ENCODE measurements at places on chromosomes 2 and 18.

- no peak for DNase-seq
These were observed 20.4 kb upstream of the PAPOLG start for GRCh38 chr2:60735496-60736250.

DNA sequence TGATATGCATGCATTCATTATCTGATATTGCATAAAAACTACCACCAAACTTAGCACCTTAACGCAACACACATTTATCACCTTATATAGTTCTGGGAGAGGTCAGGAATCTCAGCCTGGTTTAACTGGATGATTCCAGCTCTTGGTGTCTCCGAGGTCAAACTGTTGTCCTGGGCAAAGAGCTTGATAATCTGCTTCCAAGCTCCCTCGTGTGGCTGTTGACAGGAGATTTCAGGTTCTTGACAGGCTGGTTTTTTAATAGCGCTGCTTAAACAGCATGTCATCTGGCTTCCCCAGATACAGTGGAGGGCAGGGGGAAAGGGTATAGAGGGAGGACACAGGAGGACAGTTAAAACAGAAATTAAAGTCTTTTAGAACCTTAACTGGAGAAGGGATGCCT, 785.0 kb downstream of the CNTNAP5 start:
- DNase-seq = no peak

GRCh38 chr18:13054336-13054735, 63.2 kb downstream of the CEP192 start:
- no peak for DNase-seq

DNA sequence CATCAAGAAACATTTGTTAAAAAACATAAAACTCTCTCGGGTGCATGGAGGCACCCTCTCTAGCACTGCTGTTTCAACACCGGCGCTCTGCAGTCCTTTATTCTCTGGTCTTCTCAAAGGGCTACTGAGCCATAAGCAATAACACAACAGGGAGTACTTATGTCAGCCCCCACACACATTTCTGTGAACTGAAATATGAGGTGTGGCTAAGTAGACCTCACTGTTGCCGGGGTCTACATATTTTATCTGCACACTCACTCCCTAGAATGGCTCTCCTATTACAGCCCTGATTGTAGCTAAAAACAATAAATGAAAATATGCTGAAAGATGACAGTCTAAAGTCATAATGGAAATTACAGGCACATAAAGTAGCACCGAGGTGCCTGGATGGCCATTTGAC, 235.1 kb downstream of the GRB14 start:
- no peak for DNase-seq

DNA sequence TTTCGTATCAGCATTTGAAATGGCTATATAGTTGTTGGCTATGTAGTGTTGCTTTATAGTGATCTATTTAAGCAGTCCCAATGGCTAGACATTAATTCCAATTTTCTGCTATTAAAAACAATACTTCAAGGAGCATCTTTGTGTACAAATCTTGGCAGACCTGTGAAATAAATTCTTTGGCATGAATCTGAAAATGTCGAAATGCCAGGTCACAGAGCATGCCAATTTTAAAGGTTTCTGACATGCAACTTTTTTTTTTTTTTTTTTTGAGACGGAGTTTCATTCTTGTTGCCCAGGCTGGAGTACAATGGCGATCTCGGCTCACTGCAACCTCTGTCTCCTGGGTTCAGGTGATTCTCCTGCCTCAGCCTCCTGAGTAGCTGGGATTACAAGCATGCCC, 26.8 kb upstream of the CABLES1 start:
- DNase-seq = no peak

- no peak for DNase-seq
These were observed 153.3 kb upstream of the NDUFV2 start for GRCh38 chr18:8949206-8949605.

DNA sequence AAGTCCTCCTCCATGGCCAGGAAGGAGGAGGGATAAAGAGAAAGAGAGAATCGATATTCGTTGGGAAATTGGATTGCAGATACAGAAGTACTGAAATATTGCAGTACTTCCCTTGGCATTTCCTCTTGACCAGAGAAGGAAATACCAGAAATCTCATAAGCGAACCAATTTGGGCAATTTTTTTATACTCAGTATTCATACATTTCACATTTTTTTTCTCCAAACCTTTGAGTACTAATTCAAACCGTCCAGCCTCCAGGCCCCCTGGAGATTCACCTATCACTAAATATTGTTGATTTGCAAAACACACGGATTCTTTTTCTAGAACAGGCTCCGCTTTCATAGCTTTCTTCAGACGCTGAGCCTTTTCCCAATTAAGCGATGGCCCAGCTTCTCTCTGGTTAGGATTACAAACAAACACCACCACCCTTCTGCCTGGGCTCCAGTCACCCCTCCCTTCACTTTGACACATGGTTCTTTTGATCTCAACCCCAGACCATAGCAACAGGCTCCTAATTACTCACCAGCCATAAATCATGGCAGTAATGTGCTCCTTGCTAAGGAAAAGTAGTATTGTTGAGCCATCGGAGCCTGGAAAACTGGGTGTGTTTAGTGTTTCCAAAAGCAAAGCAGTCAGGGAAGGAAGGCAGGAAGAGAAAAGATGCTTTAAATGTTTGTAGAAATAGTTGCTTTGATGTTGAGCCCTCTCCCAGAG, 138.4 kb upstream of the CCDC68 start:
- DNase-seq = no peak

- DNase-seq = no peak
These were observed 13.9 kb upstream of the ATP6V1B1 start for GRCh38 chr2:70921839-70922234.

- no peak for DNase-seq
These were observed 13.2 kb downstream of the CNNM4 start for GRCh38 chr2:96773922-96774321.

DNA sequence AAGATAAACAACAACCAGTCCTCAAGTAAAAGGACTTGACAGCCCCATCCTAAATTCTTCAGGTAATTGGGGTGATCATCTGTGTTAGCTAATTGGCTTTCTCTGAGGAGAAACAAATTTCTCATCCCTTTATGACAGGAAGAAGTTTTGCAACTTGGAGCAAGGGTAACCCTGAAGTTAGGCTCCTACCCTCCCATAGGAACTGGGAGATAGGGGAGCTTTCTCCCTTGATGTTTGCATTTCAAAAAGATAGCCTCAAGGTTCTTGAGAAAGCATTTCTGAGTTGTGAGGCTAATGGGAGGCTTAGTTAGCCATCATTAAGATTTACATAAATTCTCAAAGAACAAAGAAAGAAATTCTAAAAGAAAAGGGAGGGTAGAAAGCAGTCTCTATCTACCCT, 95.4 kb downstream of the MAP2 start:
- no peak for DNase-seq

DNA sequence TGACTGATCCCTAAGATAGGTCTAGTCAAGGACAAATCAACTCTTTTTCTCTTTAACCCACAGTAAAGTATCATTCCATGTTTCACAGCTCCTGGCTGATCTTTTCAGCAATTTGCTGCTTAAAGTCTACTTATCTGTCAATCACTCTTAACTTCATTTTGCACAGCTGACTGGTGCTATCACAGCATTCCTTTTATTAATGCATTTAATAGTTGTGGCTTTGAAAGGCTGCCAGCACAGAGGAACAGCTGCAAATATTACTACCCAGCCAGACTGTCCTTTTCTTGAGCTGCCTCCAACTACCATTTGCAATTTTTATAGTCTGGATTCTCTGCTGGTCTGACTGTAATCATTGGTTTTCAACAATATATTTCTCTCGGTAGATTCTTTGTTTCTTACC, 303.5 kb downstream of the STK39 start:
- no peak for DNase-seq

DNA sequence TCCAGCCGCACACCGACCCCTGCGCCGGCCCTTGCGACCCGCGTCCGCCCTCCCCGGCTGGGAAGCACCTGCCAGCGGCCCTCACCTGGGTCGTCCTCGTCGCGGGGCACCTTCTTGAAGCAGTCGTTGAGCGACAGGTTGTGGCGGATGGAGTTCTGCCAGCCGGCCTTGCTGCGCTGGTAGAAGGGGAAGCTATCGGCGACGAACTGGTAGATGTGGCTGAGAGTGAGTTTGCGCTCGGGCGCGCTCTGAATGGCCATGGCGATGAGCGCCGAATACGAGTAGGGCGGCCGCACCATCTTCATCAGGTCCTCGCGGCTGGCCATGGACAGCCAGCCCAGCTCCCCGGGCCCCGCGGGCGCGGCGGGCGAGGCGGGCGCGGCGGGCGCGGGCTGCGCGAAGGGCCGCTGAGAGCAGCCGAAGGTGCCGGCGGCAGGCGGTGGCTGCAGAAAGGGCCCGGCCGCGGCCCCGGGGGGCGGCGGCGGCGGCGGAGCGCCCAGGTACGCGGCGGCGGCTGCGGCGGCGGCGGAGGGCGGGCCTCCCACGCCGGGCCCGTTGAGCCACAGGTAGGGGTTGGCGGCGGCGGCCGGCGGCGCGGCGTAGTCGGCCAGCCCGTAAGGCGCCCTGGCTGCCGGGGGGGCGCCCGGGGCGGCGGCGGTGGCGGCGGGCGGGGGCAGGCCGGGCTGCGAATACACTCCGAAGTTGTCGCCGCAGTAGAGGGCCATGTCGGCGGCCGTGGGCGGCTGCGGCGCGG, 505 bp downstream of the FOXI3 start:
- DNase-seq = no peak

DNA sequence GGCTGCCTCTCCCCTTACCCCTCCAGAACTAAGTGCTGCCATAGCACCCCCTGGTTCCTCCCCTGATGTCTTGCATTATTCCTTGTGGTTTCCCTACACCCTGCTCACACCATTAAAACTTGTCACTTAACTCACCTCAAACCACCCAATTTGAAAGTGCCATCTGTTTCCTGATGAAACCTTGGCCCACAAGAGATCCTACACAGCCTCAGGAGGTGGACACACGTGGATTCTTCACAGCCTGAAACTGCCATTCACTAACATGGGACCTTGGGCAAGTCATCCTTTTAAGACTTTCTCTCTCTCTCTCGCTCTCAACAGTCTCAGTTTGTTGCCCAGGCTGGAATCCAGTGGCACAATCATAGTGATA, 27.5 kb upstream of the FAM124B start:
- DNase-seq = no peak

DNA sequence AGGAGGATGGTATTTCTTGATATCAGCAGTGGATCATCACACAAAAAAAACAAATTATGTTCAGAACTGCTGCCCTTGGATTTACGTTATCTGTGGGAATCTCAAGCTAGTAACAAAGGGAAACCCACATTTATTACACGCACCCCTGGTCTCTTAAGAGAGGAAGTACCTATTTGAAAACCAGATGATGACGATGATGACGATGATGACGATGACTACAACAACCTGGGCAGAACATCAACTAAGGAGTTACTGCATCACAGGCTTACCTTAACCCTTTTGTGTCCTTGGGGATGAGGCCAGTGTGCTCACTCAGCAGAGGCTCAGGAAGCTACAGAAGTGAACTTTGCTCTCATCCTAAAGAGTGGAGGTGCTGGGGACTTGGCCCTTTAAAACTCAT, 169.4 kb downstream of the FSHR start:
- no peak for DNase-seq

- DNase-seq = no peak
These were observed 17.1 kb upstream of the OSBPL6 start for GRCh38 chr2:178177066-178177679.

GRCh38 chr2:200419325-200419724, 90.5 kb downstream of the KCTD18 start:
- DNase-seq = no peak

DNA sequence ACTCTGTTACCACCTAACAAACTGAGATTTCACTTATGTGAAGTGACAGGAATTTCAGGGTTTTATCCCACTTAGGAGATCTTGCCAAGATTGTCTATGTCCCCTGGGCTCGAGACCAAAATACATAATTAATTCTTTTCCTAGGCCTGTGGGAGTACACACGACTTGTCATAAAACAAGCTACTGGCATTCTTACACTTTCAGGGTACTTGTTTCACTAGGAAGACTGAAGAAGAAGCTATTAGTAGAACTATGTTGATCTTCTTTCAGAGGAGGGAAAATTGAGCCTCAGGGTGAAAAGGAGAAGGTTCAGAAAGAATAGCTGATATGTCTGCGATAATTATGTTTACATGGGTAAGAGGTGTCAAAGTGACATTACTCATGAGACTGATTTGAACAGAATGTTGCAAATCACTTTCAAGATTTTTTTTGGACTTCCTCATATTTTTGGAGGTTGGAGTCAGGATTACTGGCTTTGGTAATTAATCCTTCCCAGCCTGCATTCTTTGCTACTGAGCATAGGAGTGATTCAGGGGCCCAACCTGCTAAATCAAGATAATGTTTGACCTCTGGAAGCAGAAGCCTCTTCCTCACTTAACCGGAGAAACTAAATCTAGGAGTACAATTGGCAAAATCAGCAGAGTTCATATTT, 240.0 kb upstream of the NT5C1B start:
- no peak for DNase-seq

GRCh38 chr18:46712406-46712805, 44.4 kb downstream of the ST8SIA5 start:
- DNase-seq = no peak

DNA sequence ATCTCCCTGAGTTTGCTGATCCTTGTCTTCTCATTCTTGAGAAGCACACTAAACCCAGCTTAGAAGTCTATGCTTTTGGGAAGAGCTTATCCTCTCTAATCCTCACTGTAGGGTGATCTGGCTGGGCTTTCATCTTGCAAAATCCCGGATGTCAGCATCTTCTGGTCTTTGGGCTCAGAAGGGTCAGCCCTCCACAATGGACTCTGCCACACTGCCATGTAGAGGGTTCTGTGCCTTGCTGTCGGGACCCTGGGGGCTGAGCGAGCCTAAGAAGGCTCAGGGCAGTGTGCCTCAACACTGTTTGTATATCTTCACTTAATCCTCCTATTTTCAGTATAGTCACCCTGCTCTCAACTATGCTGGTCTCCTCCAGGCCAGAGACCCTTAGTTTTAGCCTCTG, 102.3 kb downstream of the TGIF1 start:
- no peak for DNase-seq

GRCh38 chr2:111057045-111057444, 63.7 kb upstream of the BCL2L11 start:
- no peak for DNase-seq

DNA sequence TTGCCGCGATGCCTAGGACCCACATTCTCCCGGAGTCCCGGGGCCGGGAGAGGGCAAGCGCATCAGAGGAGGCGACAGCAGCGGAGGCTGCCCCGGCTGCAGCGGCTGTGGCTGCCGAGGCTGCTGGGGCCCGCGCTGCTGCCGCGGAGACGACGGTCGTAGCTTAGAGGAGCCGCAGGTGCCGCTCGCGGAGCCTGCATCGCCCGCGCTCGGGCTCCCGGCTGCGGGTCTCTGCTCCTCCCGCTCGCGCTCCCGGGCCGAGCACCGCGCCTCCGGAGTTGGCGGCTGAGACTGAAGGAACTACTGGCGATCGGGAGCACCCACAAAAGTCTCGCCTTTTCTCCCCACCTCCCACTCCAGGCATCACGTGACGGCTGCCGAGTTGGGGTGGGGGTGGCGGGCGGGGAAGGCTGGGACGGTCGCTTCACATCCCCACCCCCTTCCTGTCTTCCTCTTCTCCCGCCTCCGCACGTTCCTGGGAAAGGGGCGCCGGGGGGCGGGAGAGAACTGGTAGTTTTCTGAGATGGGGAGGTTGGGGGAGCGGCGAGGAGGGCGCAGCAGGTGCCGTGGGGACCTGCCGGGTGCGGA, at the start of gene LYPD1:
Gene LYPD1 (minus strand): TSS at position 298 of the 588 bp plus-strand sequence. CDS start 273 bp downstream, at position 25.
- DNase-seq = no peak

GRCh38 chr2:170937709-170938379, 8.8 kb downstream of the GORASP2 start:
- no peak for DNase-seq

GRCh38 chr2:184611361-184612085, 13.2 kb downstream of the ZNF804A start:
- no peak for DNase-seq

- no peak for DNase-seq
These were observed 191.2 kb upstream of the SESTD1 start for GRCh38 chr2:179455824-179456223.

Data from GM12864 (cell line).